ENCODE measurements at places on chromosomes 12 and 14.
A peak's percentile ranks its signal among the peaks of the same experiment; 100 is the strongest.

- no peak for DNase-seq
These were observed 87.3 kb downstream of the PHLDA1 start for GRCh38 chr12:75944097-75944904.

DNA sequence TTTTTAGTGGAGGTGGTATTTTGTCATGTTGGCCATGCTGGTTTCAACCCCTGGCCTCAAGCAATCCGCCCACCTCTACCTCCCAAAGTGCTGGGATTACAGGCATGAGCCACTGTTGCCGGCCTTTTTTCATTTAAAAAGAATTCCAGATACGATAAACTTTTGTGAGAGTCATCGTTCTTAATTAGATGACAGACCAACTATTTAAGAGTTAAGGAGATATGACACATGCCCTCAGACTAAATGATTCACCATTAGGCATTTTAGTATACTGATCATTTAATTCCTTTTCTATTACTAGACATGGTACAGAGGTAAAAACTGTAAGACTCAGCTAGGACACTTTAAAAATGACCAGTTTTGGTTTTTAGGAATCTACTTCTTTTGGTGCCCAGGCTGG lies 2.4 kb downstream of the ANKRD13A start:
- DNase-seq = no peak

DNA sequence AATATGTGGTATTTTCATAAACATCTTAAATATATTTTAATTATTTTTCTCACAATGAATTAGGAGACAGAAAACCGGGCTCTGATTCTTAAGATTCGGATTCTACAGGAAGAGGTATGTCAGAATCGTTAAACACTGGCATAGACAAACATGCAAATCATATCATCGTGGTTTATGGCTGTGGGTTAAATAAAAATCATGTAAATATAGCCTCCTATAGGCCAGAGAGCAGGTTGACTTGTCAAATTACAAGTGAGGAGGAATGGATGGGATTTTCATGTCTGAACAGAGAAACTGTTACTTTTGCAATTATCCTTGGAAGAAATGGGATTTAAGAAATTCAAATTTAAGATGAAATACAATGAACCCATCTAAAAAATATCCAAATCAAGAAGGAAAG lies 74.9 kb upstream of the BCAT1 start:
- DNase-seq = no peak

- DNase-seq = no peak
These were observed 41.4 kb upstream of the NINJ2 start for GRCh38 chr12:704516-705242.

- DNase-seq = peak; percentile 1
These were observed 107.7 kb upstream of the CAND1 start for GRCh38 chr12:67161322-67161918.

GRCh38 chr14:69682621-69683263 lies 71.3 kb downstream of the SUSD6 start:
- DNase-seq = no peak

GRCh38 chr12:96063046-96063445 lies 27.7 kb upstream of the LTA4H start:
- DNase-seq = no peak

DNA sequence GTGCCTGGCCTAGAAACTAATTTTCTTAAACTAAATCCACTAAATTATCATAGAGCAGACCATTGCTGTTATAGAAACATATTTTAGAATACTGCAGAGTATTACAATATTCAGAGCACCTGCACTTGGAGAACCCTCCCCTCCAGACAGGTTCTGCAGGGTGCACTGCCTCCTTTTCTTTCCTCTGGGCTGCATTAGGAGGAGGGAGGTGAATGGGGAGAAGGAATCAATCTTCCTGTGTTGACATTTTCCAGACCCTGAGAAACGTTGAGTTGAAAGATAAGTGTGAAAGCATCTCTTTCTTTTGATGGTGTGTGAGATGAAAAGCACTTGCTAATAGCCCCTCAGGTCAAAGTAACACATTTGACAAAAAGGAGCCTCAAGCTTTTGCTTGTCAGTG lies 7.3 kb downstream of the SYNE2 start:
- no peak for DNase-seq

DNA sequence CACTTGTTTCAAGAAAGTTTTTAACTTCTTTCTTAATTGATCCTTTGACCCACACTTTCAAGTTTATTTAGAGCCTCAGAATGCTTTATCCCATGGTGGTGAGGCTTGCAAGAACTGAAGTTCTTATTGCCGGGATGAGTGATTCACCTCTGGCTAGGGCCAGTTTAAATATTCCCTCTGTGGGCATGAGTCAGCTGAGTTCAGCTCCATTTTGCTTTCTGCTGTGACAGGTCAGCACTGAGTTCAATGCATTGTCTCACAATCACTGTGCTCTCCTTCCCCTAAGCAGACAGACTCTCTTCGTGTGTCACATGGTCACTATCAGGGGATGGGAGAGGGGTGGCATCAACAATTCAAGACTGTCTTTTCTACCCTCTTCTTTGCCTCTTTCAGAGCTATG lies 514.6 kb upstream of the FBXO33 start:
- DNase-seq = no peak

- no peak for DNase-seq
These were observed 129.5 kb upstream of the RTL1 start for GRCh38 chr14:101033006-101033405.

GRCh38 chr12:61655241-61655640 lies 605.0 kb upstream of the USP15 start:
- DNase-seq = no peak

DNA sequence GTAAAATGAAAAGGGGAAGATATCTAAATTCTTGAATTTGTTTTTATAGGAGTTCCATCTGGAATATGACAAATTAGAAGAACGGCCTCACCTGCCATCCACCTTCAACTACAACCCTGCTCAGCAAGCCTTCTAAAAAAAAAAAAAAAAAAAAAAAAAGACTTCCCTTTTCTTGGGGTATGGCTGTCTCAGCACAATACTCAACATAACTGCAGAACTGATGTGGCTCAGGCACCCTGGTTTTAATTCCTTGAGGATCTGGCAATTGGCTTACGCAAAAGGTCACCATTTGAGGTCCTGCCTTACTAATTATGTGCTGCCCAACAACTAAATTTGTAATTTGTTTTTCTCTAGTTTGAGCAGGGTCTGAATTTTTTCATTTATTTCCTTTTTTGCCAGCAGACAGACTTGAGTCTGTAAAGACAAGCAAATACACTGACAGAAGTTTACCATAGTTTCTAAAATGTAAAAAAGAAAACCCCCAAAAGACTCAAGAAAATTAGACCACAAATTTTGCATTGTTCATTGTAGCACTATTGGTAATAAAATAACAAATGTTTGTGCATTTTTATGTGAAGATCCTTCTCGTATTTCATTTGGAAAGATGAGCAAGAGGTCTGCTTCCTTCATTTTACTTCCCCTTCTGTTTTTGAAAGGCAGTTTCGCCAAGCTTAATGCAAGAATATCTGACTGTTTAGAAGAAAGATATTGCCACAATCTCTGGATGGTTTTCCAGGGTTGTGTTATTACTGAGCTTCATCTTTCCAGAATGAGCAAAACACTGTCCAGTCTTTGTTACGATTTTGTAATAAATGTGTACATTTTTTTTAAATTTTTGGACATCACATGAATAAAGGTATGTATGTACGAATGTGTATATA lies 12.1 kb upstream of the KCNMB4 start:
- DNase-seq = no peak

- no peak for DNase-seq
These were observed 93.2 kb downstream of the EMP1 start for GRCh38 chr12:13289653-13290289.
